NCI-H524 treated with DMSO at 0.1 percent for 48 hours (cell line): ENCODE measurements at places on chromosomes 1 and 21.

- no peak for DNase-seq
Observed at GRCh38 chr1:231428377-231428776, 6.3 kb upstream of the EGLN1 start.

- no peak for DNase-seq
Observed at GRCh38 chr1:205663286-205663936, 16.9 kb downstream of the SLC45A3 start.

GRCh38 chr1:198481661-198482060 lies 58.8 kb downstream of the ATP6V1G3 start:
- DNase-seq = no peak

- DNase-seq = no peak
Observed at GRCh38 chr1:7827126-7827955, 25.5 kb downstream of the UTS2 start.

DNA sequence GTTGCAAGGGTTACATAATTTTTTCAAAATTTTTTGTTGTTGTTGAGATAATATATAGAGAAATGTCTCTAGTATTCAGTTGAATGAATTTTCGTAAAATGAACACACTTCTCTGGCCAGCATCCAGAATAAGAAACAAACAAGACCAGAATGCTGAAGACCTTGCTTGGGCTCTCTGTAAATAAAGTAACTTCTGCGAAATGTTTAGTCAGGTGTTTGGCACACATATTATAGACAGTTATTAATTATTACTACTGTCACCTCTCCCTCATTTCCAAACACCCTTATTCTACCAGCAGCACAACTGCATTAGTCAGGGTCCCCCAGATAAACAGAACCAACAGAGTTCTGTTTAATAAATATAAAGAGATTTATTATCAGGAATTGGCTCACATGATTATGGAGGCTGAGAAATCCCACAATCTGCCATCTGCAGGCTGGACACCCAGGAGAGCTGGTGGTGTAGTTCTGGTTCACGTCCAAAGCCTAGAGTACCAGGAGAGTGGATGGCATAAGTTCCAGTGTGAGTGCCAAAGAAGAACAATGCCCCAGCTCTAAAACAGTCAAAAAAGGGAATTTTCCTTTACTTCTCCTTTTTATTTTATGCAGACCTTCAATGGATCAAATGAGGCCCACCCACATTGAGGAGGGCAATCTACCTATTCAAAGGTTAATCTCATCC lies 44.1 kb upstream of the KCND3 start:
- DNase-seq = no peak

DNA sequence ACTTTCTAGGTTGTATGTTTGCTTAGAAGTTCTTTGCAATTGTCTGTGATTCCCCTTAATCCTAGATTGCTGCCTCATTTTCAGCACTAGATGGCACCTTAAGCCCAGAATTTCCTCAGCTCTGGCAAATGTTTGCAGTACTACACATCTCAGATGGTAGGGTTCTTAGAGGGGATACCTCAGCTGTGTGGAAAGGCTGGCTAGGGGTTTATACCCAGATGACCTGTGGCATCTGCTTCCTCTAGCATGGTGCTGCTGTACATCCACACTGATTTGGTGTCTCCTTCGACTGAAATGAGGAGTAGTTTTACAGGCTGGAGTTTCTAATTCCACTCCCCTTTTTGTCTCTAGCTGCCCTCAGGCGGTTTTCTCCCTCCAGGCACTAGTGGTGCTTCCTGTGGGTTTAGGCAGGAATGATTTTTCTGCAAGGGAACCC lies 23.5 kb downstream of the ASB17 start:
- peak; percentile 21 for DNase-seq

- no peak for DNase-seq
Observed at GRCh38 chr1:114495486-114495885, 15.5 kb downstream of the TRIM33 start.

GRCh38 chr1:205950826-205951549 lies 7.7 kb upstream of the SLC26A9 start:
- DNase-seq = no peak

DNA sequence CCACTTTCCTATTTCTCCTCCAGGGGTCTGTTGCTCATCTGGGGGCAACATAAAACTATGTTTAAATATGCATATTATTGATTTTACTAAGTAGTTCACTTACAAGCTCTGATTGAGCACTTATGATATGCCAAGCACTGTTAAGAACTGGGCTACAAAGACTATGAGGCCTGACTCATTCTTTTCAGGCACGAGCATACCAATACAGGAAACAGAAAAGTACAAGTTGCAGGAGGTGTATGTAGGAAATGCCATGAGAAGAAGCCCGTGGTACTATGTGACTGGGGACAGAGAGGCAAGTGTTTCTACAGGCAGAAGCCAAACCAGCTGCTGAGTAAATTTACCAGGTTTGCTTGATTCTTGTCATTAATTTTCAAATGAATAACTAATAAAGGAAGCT lies 120.4 kb upstream of the PTGFR start:
- no peak for DNase-seq

GRCh38 chr1:114153261-114154145 lies at the start of gene SYT6:
Gene SYT6, minus strand, starts transcription at chr1:114153869. Its CDS starts 97 bp downstream, at chr1:114153772.
- peak; percentile 28 for DNase-seq

DNA sequence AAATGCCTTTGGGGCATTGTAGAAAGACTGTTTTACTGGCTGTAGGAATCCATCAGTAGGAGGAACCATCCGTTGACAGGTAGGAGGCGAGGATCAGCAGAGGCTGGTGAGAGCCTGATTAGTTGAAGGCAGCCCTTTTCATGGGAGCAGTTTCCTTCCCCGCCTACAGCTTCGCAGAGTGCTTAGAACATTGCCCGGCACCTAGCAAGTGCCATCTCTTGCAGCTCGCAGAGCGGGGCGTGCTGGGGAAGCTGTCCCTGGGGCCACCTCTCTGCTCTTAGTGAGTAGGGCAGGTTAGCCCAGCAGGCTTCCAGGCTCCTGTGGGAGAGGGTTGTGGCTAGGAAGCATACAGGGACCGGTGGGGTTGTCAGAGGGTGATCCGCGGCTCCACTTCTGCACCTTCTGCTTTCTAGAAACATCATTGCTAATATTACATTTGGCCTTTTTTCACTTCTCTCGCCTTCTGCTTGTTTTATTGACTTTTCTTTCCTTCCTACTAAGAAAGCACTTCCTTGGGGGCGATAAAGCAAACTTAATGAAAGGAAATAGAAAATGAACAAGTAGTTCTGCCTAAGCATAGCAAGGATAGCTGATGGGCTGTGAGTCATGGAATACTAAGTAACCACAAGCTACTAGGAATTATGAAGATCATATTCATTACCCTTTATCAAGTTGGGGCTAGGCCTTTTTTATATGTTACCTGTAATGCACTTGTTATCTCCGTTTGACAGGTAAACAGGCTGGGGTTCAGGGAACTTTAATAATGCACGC lies 176.7 kb downstream of the GALNT2 start:
- no peak for DNase-seq

- DNase-seq = peak; percentile 22
Observed at GRCh38 chr1:219506473-219506899, 106.4 kb downstream of the ZC3H11B start.

- DNase-seq = no peak
Observed at GRCh38 chr1:54280651-54281050, 80.7 kb downstream of the MRPL37 start.

- DNase-seq = no peak
Observed at GRCh38 chr1:216535059-216535458, 111.8 kb upstream of the USH2A start.

DNA sequence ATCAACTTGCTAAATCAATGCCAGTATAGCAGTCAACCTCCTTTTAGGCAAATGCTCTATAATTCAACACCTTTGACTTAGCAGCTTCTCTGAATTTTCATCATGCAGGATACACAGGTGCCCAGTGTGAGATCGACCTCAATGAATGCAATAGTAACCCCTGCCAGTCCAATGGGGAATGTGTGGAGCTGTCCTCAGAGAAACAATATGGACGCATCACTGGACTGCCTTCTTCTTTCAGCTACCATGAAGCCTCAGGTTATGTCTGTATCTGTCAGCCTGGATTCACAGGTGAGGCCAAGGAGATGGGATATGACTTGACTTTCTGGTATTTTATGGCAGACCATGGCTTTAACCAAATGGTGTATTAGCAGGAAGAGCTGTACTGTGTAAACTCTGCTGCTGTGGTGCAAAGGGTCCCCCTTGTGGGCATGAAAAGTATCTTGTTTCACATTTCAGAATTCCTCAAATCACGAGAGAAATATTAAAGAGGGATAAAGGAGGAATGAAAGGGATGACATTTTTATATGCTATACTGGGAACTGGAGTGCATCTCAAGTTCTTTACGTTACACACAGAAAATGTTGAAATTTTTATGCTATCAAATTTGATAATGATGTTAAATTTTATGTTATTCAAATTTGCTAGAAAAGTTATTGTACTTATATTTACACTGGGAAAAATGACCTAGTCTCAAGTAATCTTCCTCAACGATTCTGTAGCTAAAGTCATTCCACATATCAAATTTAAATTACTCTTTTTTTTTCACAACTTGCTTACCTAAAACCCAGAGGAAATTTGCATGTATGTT lies 88.9 kb downstream of the CRB1 start:
- DNase-seq = peak; percentile 8

GRCh38 chr21:27840262-27840661 lies 873.4 kb upstream of the ADAMTS5 start:
- no peak for DNase-seq
